ENCODE measurements at places on chromosomes 2 and 18.

- no peak for DNase-seq
These were observed 1.6 kb upstream of the MAP2 start for GRCh38 chr2:209422191-209422754.

- no peak for DNase-seq
These were observed 47.7 kb upstream of the NFATC1 start for GRCh38 chr18:79348066-79348465.

DNA sequence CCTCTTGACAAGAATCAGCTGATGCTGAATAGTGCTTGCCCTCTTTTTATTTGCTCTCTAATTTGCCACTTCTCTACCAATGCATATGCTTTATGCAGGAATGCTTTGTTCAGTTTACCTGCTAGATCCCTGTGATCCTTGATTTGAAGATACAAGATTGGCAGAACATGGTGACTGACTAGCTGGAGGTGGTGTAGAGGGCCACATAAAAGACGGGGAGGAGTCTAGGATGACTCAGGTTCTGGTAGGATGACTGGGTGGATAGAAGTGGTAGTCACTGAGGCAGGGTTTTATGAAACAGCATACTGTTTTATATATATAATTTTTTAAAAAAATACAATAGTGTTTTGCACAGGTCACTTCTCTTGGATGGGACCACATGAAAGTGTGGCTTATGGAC is 6.3 kb upstream of the ADGRF3 start:
- peak; percentile 21 for DNase-seq

GRCh38 chr2:46827274-46828134 is 88.1 kb downstream of the MCFD2 start:
- DNase-seq, result no peak

DNA sequence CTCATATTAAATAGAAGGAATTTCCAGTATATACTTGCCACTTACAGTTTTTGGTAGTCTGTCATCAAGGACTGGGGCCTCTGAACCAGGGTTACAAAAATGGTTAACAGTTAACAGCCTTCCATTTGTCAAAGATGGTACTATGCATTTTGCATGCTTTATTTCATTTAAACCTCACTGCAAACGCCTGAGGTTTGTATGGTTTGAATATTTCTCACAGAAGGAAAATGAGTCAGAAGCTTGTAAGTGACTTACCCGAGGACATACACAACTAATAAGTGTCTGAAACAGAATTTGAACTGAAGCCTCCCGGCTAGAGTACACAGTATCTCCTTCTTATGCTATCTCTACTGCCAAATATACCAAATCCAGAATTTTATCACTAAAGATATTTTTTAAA is 1593.5 kb upstream of the ACVR2A start:
- no peak for DNase-seq

DNA sequence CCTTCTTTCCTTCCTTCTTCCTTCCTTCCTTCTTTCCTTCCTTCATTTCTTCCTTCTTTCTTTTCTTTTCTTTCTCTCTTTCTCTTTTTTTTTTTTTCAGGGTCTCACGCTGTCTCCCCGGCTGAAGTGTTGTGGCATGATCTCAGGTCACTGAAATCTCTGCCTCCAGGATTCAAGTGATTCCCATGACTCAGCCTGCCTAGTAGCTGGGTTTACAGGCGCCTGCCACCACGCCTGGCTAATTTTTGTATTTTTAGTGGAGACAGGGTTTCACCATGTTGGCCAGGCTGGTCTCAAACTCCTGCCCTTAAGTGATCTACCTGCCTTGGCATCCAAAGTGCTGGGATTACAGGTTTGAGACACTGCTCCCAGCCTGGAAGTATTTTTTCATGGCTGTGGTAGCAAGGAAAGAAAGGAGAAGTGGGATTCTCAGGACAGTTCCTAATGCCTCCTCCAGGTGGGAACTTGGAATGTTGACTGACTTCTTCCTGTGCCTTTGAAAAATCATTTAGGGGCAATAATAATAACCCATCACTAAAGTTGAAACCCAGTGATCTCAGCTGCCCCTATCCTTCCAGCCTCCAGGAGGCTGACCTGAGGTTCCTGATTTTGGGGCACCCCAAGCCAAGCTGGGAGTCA is 89.3 kb upstream of the CELF4 start:
- DNase-seq, result no peak

GRCh38 chr2:20931346-20931745 is 108.4 kb upstream of the LDAH start:
- DNase-seq, result no peak

DNA sequence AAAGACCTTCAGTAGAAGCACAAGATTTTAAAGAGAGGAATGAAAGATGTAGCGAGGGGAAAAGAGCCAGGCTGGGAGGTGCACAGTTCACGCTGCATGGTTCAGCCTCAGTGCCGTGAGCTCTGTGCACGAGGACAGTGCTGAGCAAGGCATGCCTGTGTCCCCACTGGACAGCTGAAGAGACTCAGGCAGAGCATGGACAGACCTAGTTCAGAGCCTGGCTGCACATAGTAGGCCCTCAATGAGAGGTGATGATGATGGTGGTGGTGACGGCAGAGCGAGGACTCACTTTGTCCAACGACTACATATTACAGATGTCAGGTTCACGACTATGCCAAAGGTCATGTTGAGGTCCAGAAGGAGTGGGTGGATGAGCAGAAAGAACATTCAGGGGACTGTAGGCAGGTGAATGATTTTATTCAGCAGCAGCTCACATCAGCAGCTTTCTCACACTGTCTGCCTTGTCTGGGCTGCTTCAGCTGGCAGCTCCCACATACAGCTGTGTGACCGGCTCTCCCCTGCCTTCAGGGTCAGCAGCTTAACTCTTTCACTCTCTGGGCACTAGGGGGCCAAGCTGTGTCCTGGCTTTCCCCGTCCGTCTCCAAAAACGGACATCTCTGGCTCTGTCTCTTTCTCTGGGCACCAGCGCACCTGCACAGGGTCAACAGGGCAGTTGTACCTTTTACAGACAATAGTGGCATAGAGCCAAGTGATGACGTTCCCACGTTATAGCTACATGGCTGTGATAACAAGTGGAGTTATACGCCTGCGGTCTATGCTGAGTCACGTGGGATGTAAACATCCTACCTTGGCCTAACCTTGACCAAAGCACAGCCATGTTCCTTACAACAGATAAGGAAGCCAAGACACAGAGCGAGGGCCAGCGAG is 128.8 kb upstream of the MSH6 start:
- no peak for DNase-seq

- DNase-seq, result no peak
These were observed 288.3 kb upstream of the TANK start for GRCh38 chr2:160871953-160872352.

- no peak for DNase-seq
These were observed 43.4 kb downstream of the MEIS1 start for GRCh38 chr2:66478299-66478698.

DNA sequence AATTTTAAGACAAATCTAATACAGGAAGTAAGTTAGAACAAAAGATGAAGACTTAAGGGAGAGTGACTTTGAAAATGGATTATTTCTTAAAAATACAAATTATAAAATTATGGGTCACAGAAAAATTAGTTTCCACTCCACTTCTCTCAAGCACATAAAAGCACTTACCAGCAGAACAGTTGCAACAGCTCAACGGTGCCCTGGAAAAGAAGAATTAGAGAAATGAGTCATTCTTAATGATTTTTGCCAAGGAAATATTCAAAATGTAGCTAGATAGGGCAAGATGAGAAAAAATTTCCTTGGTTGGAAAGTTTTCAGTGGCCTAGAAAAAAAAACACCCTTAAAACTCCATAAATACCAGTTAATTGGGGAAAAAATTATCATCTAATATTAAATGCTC is 2185.6 kb upstream of the CELF4 start:
- no peak for DNase-seq

DNA sequence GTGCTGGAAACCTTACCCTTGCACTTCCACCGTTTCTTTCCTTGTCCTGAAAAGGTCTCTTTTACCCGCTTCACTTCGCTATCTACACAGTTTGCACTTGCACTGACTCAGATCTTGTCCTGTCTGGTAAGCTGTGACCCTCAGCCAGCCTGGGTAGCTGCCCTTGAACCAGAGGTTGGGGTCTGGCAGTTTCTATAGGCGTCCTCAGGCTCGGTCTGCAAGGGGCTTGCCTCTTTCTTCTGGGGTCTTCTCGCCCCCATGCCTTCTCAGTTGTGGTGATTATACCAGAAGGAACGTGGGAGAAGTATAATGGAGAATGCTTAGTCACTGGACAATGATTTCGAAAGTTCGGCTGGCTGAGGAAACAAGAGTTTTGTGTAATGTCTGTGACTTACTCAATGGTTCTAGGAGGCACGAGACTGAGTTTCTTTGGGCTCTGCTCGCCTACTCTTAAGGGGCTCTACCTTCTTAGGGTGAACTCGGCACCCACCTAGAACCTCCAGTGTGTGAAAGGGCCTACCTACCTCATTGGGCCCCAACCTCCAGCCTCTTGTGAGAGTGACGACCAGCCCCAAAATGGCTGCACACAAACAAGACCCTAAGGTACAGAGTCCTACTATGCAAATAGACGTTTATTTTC is 6.9 kb upstream of the STAT1 start:
- DNase-seq, result peak; percentile 34

DNA sequence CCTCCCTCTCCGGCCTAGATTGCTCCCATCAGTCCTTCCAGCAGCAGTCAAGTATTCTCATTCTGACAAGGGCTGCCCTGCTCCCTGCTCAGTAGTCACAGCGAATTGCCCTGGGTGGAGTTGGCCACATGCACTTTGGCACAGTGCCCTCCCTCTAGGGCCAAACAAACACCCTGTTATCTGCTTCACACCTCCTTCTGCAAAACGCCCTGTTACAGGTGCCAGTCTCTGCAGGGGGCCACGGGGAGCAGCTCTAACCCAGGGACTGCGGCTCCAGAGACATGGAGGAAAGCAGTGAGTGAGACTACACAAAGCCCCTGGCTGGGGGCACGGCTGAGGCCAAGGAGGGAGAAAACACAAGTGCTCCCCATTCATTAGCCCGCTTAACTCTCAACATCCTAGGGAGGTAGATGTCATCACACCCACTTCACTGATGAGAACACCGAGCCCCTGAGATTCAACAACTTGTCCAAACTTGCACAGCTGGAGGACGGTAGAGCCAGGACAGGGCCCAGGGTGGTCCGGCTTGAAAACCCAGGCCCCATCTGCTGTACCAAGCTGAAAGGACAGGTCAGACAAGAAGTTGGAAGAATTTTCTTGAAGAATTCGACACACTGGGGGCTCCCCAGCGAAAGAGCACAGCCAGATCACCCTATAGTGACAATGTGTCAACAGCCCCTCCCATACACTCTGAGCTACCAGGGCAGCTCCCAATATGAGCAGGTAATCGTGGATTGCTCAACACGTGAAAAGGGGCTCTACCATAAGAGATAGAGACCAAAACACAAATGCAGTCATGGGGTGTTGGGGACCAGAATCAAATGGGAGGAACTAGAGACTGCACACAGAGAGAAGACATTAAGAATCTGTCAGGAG is 8.7 kb upstream of the TFCP2L1 start:
- no peak for DNase-seq

DNA sequence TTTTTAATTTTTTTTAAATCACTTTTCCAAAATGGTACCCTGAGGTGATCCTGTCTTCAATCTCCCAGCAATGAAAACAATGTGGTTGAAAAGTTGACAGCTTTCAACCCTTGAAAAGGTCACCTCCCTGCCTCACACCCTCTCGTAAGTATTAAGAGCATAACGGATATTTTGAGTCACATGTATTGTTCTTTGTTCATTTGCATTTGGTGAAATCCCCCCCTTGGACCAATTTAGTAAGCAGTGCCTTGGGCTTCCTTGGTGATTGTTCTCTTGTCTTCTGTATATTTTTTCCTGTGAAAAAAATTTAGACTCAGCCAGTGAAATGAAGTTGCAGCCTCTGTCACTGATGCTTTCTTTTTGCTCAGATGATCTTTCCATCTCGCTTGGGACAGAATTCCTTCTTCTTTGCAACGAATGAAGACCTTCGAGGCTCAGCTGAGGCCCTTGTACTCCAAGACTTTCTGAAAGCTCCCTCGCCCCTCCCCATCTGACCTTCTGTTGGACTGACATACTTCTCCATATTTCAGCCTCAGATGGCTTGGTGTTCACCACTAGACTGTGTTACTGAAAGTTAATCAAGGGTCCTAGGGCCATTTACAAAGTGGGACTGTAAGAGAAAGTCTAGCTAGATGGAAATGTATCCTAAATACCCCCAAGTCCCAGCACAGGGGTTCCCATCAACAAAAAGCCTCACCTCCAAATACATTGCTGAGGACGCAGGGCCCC is 158.4 kb downstream of the BCL2 start:
- no peak for DNase-seq

DNA sequence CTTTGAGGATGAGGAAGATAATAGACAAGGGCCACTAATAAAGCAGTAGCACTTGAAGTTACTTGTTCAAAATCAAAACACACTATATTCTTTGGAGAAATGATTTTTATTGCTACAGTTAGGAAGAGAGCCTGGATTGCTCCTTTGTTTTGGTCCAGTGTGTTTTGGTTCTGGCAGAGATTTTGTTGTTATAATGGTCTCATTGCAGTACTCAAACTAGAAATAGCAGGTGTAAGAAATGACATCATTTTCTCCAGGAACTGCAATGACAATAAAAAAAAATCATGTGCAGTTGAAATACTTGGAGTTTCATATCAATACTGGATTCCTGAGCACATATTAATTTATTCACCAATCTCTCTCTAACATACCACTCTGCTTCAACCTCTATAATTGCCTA is 490.3 kb downstream of the CCDC85A start:
- no peak for DNase-seq

DNA sequence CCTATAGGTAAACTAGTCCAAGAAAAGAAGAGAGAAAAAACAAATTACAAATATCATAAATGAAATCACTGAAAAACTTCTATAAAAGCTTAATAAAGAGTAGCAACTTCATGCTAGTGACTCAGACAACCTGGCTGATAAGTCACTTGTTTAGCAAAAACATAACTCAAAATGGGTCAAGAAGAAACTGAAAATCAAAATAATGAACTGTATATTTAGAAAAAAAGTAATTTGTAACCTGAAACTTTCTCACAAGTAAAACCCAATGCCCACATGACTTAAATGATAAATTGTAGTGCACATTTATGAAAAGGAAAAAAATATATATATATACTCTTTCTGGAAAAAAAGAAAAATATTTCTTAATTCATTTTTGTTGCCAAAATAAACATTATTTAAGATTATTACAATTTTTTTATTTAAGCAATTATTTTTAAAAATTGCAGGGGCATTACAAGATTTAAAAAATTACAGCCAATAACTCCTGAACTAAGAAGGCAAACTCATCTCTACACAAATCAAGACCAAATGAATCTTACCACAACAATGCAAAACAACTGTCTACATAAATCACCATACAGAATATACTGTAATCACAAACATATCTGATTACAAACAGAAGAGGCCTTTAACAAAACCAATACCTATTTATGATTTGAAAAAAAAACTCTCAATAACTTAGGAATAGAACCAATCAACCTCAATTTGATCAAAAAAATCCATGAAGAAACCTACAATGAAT is 406.3 kb downstream of the CDH7 start:
- no peak for DNase-seq

- DNase-seq, result no peak
These were observed 19.6 kb upstream of the WDR75 start for GRCh38 chr2:189421644-189422043.

GRCh38 chr2:20415511-20415918 is 31.4 kb upstream of the RHOB start:
- DNase-seq, result no peak

- DNase-seq, result no peak
These were observed 196.0 kb downstream of the FHOD3 start for GRCh38 chr18:36493349-36494159.

- no peak for DNase-seq
These were observed 12.8 kb downstream of the PXDN start for GRCh38 chr2:1731447-1731962.

GRCh38 chr2:218396688-218397462 is 2.8 kb upstream of the CTDSP1 start:
- DNase-seq, result peak; percentile 41
